ENCODE measurements at places on chromosomes 12 and 14.
A peak's percentile ranks its signal among the peaks of the same experiment; 100 is the strongest.

DNA sequence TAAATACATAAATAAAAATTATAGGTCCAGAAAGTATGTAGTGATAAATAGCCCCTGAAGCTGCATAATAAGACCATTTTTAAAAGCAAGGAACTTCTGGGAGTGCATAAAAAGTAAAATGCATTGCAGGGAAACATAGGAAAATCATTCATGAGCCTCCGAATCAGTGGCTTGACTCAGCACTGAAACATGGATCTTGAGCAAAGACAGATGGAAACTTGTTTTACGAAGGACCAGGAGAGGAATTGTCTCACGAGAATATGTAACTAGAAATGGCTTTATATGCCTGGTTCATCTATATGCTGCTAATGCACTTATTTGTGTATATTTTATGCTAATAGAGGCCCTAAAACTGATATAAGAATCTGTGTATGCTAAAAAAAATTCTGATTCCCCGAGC is 14.7 kb downstream of the TMEM30B start:
- no peak for DNase-seq

DNA sequence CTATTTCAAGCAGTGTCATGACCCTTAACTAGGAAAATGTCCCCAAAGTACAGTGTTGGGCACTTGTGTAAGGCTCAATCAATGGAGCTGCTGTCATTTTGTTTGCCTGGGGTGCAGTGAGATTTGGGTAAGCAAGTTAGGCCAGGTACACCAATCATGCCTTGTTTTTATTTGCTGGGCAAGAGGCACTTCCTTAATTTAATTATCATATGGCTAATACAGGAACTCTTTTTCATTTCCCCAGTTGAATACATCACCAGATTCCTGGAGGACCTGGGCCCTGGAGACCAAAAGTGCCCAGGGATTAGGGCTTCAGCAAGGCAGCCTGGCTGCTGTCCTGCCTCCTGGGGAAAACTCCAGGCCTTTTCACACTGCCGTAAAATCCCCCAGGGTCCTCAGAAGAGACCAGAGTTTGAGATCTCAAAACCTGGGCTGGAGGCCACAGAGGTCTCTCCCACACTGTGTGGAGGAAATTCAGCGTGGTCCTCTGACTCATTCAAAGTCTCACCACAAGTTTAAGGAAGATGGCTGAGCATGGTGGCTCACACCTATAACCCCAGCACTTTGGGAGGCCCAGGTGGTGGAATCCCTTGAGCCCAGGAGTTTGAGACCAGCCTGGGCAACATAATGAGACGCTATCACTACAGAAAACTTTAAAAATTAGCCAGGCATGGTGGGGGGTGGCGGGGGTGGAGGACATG is 28.4 kb upstream of the FOXN3 start:
- peak; percentile 36 for DNase-seq

DNA sequence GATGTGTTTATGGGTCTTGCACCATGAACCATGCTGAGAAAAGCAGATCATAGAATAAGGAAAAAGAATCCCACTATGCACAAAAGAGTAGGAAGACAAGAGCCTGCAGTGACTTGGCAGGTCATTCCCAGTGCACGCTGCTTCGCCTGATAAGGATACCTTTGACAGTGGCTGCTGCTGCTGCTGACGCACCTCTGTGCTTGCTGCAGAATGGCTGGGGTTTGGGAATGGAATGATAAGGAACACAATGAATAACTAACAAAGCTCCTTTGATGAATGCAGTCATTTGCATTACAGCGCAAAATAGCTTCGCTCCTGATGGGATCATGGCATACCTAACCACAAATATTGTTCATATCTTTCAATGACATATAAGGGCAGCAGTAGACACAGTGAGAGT is 278.7 kb downstream of the PDZRN4 start:
- no peak for DNase-seq

DNA sequence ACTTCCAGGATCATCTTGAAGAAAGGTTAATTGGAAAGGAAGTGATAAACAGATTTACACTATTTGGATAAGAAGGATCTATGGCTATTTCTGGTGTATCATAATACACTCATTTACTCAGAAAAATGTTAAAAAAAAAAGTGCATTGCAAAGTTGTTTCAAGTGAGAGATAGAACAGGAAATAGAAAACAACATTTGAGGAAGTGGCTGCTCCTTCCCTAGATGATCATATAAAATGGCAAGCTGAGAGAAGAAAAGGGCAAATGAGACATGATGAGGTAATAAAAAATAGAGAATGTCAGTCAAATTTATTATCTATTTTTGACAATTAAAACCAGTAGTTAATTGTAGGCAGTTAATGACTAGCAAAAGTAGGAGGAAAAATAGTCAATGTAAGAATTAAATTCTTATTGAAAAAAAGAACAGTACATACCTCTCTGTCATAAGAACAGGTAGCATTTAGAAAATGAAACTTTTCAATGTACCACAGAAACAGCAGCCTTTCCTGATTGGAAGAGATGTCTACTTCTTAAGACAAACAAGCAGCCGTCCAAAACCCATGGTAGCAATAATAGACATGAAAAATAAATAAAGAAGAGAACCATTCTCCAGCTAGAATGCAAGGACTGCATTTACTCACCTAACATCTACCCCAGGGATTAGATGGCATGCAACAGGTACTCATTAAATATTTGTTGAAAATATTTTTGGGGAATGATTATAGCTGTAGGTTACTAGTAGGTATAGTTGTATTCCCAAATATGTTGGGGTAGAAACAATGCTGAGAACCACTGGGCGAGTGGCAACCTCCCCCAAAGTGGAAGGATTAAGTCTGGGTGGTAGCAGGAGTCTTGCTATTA is 63.9 kb upstream of the GRIP1 start:
- DNase-seq, result no peak

DNA sequence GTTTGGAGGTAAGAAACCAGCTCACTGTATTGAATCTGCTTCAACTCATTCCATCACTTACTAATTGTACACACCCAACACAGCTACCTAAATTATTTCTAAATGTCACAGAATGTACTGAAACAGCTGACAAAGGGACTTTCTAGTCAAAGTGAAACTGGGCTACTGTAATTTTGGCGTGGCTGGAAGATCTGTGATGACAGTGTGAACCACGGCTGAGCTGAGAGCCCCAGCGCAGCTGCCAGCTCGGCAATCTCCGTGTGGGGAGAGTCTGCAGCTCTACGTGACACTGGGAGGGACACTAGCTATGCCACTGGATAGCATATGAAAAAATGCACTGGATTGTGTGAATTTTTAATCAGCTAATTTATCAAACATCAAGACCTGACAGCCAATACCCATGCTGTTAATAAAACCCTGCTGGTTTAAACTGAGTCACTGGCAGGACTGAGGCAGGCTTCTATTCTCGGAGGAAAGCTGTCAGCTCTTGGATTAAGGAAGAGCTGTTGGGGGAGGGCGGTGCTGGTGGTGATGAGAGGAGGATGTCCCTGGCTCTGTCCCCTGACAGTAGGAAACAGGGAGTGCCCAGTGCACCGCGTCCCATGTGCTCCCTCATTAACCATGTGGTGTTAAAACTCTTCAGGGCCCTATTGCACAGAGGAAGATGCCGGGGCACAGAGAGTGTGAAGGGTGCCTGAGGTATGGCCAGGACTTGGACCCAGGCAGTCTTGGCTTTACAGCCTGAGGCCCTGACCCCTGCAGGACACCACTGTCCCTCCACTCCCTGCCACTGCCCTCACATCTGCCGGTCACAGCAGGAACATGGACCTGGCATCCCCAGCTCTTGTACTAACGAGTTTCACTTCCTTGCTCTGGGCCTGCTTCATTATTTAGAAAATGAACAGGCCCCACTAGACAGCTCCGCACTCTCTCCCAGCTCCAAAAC is 13.3 kb downstream of the SLC15A4 start:
- DNase-seq, result no peak

DNA sequence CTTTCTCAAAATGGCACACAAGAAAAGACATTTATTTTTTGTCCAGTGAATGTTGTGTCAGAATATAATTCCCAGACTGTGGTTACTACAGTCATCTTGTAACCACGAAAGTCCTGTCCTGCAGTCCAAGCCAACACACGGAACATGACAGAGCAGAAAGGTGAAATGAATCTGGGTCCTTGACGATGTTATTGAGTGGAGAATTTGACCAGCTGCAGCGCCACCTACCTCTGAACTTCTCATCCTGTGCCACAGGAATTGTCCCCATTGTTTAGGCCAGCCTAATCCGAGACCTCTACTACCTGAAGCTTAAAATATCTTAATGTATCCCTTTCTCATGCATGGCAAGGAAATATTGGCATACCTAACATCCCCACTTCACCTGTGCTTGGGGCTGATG is 64.1 kb upstream of the OTX2 start:
- no peak for DNase-seq

GRCh38 chr14:93936245-93936644 is 9.1 kb downstream of the FAM181A start:
- no peak for DNase-seq

- DNase-seq, result peak; percentile 36
Measured at GRCh38 chr12:67698672-67699581, 50.4 kb downstream of the DYRK2 start.

DNA sequence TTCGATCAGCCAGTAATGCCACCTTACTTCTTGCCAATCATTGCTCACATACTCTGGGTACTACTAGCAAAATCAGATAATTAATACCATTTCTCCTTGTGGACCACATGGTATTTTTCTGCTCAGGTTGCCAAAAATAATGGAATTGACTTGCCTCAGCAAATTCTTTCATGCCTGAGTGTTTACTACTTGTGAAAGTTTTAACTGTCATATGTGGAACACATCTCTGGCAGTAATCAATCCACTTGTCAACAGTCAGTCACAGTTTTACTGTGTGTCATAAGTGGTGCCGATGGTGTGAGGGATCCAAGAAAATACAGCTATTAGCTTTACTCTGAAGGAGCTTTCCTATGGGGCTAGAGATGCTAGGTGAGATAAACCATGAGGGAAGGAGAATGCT is 55.3 kb upstream of the ATF1 start:
- DNase-seq, result no peak

GRCh38 chr12:49170924-49171323 is 18.0 kb downstream of the TUBA1A start:
- DNase-seq, result no peak

- DNase-seq, result no peak
Measured at GRCh38 chr14:81423504-81423903, 23.4 kb upstream of the STON2 start.

DNA sequence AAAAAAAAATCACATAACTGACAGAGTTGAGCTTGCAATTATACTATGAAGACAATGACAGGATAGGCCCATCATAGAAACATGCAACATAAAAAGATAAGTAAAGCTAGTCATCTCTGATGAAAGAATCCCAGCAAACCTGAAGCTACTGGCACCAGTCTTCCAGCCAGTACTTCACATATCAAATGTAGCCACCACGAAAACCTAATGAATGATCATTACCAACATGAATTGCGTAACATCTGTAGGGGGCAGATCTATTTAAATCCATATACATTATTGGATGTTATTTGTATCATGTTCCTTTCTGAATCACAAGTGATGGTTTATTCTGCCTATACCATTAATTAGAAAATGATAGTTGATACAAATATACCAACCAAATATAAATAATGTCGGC is 73.9 kb downstream of the BCAT1 start:
- no peak for DNase-seq

- no peak for DNase-seq
Measured at GRCh38 chr12:19884021-19884492, 444.8 kb downstream of the AEBP2 start.

DNA sequence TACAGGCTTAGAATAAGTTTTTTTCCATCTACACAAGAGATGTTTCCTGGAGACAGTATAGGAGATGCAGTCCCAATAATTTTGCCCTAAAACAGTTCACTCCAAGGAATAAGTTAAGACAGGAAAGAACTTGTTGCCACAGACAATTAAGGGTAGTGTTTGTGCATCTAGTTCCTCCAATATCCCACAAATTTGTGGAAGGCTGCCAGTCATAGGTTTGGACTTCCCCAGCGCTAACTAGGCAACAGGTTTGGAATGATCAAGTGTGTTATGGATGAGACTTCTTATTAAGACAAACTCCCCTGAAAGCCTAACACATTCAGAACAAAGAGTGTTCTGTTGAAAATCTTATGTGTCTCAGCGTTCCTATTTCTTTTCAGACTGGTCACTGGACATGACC is 611.0 kb downstream of the CCER1 start:
- DNase-seq, result no peak

GRCh38 chr12:114163771-114164170 is 197.6 kb upstream of the RBM19 start:
- DNase-seq, result no peak

DNA sequence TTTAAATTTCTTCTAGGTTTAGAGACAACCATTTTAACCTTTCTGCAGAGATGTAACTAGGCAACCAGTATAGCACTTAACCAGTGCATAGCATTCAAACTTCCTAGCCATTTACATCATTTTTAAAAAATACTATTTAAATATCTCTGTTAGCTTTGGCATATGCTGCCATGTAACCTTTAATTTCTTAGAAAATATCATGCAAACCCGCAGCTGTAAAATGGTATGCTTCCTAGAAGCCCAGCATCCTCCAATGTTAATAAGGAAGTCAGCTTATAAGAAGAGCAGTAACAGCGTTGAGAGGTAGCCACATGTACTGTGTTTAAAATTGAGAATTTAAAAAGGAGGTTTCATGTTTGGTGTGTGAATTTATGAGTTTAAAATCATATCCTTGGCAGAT is 22.8 kb downstream of the GNG2 start:
- no peak for DNase-seq

DNA sequence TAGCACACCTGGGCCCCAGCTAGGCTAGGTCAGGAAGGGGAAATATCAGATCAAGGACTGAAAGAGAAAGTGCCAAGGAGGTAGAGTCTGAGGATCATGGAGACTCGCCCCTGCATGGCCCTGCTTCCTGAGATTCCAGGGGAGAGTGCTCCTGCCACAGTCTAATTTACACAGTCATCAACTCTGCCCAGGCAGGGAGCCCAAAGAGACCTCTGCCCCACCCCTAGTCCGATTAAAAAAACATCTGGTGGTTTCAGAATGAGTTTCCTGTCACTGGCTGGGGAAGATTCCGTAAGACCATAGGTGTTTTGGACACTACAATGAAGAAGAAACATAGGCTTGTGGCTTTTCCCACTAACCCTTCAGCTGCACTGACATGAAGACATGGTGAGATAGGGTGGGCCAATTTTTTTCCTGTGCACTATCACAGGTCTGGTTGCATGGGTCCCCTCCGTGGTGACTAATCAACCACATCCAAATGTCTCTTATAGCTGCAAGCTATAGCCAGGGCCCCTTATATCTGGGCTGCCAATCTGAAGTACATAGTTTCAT is 31.5 kb upstream of the GZMB start:
- DNase-seq, result peak; percentile 19

DNA sequence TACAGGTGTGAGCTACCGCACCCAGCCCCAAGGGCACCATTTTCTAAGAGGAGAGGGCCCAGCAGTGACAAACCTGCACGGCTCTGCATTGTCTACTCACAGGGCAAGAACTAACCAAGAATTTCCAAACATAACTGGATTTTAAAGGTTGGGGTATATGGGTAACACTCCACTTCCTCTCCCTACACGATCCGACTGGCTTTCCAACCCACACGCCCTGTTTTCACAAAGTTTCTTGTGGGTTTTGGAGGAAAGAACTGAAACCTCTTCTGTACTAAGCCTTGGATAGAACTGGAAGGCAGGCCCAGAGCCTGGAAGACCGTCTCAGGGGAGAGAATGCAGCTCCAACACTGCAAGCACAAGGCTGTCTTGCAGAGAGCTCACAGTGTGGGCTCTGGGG is 24.9 kb downstream of the SNRNP35 start:
- DNase-seq, result no peak

- no peak for DNase-seq
Measured at GRCh38 chr12:53224061-53224896, 7.7 kb downstream of the RARG start.

- no peak for DNase-seq
Measured at GRCh38 chr12:67854351-67854750, 134.9 kb upstream of the IFNG-AS1 start.

All from stimulated activated CD4-positive, alpha-beta T cell treated with anti-CD3 and anti-CD28 coated beads, TNF-alpha, amount 100 ng/mL, for 48 hours (primary cell).